ENCODE measurements at places on chromosomes 2 and 18.

DNA sequence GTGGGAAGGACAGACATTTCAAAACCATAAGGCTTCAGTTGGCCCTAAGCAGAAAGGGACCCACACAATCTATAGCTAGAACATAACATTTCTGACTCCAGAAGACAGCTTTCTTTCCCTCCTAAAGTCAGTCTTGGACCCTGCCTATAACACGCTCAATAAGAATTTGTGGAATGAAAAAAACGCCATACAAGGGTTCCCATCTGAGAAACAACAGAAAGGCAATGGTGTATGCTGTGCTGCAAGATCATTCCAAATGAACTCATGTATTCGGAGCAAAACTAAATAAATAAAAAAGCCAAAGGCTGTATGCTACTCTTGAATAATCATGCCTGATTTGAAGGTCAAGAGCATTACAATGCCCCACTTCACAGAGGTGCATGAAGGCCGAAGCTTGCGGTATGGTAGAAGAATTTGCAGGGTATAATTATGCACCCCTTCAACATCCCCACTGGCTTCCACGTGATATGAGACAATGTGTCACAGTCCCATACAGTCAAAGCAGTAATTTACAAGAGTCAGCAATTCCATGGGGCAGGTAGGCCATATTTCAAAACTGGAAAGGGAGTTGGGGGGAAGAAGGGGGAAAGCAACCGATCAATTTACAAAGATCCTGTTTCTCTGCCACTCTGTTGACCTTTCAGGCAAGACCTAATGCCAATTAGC lies 61.4 kb upstream of the SLC14A2 start:
- no peak for DNase-seq

GRCh38 chr2:126894585-126895182 lies 4.0 kb upstream of the TEX51 start:
- DNase-seq: no peak

GRCh38 chr2:160420711-160421110 lies 72.9 kb downstream of the RBMS1 start:
- no peak for DNase-seq

DNA sequence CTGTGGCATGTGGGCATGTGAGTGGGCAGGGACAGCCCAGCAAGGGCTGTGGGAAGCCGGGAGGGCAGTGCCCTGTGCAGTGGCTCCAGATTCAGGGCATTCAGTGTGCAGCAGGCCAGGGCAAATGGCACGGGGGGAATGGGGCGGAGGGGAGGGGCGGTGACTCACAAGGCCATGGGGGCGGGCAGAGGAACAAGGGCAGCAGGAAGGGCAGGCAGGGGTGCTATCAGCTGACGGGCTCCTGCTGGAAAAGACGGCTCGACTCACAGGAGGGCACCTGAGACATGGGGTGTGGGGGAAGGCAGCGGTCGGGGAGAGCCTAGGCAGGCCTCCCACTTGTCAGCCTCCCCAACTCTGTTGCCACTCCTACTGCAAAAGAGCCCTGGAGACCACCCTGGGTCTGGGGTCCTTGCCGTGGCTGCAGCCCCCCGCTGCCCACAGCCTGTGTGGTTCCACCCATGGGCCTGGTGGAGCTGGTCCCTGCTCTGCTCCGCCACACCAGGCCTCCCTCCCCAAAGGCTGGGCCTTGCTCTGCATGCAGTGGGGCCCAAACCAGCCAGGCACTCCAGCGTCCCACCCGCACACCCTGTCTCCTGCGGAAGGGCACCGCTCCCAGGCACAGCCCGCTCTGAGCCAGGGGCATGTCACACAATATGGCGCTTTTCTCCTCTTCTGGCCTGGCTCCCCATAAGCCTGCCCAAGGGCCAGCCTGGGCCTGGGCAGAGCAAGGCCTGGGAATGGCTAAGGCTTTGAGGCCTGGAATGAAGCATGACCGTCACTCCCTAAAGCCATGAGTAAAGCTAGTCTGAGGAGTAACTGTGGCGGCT lies 25.9 kb downstream of the HS6ST1 start:
- DNase-seq: no peak

- no peak for DNase-seq
Measured at GRCh38 chr18:24317370-24317769, 80.3 kb downstream of the OSBPL1A start.

DNA sequence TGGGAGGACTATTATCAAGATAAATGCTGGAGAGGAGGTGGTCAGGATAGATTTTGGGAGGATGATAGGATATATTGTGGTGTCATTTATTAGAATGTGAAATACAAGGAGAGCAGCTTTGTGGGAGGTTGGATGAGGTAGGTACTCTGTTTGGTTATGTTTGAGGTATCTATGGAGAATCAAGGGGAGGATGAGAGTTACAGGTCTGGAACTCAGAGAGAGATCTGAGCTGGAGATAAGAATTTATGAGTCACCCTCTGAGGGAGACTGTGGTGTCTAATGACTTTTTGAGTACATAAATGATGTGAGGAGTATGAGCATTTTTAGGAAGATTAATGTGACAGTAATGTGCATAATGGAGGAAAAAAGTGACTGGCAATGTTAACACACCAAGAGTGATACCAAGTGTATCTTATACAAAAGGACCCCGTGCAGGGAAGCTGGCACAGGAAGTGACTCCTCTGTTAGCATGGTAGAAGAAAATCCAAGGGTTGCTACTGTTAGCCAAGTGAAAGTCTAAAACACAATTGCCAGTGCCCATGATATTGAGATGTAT lies 48.2 kb downstream of the CRIM1 start:
- peak; percentile 19 for DNase-seq

DNA sequence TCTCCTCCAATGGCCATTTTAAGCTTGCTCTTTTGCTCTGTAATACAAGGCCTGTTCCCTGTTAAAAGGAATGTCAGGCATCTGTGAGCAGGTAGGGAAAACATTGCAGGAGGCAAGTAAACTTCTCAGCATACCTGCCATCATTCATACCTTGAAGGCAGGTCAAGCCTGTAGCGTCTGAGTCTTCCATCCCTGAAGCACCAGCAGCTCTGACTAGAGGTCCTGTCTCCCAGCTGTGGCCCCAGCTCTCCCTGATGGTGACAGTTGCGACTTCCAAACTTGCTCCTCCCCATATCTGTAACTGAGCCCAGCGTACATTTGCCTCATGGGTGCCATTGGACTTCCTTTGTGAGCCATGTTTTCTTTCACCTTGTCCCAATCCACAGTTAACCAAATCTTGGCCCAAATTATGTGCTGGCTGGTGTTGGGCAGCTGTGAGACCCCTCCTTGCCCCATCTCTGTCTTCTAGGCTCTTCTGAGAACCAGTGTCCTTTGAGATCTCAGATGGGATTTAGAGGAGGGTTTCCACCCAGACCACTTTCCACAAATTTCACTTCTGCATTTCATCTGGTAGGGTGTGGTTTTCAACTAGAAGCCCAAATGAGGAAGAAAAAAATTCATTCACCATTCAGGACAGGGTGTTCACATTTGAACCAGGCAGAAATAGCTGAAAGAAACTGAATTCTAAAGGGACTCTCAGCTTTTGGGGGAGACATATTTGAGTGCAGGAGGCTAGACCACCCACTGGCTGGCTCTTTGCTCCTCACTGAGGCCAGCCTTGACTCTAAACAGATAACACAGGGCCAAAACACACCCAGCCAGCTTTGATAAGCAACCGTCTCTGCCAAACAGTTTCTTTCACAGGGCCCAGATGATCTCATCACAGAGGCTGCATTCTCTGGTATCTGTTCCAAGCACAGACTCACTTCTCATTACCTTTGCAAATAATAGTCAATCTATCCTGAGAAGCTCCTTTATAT lies 66.4 kb upstream of the MSH2 start:
- DNase-seq: no peak

GRCh38 chr2:56130463-56131070 lies 53.2 kb upstream of the CCDC85A start:
- no peak for DNase-seq

DNA sequence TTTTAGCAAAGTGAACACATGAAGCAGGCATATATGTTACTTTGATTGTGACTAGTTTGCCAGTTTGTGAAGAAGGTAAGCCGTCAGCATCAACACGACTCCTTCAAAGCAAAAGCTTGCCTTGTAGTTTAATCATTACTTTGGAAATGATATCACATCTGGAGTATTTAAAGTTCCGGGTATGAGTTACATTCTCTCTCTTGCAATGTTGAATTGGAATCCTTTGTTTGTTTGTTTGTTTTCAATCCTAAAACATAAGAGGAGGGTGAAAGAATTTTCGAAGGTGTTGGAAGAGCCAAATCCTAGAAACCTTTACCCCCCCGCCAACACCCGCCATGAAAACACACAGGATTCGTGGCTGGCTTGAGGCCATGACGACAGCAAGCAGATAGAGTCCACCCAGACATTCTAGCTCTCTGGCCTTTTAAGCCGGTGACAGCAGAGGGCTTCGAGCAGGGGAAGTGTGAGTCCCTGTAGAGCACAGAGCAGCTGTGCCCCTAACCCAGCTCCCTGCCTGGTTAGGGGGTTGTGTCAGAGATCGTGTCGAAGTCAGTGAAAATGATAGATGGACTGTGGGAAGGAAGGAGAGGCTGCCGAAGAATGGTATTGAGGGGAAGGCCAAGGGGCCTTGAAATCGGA lies 103.8 kb upstream of the SMIM21 start:
- DNase-seq: no peak

DNA sequence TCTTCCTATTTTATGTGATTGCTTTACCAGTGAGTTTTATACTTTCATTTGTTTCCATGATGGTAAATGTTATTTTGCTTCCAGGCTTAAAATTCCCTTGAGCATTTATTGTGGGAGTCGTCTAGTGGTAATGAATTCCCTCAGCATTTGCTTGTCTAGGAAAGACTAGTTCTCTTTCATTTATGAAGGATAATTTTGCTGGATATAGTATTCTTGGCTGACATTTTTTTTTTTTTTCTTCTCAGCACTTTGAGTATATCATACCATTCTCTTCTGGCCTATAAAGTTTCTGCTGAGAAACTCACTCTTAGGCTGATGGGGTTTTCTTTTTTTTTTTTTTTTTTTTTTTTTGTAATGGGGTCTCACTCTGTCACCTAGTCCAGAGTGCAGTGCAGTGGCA lies 99.1 kb downstream of the EDAR start:
- DNase-seq: no peak

GRCh38 chr2:43212931-43213330 lies 13.5 kb downstream of the ZFP36L2 start:
- no peak for DNase-seq
